Activated T-helper 17 cell treated with anti-CD3 and anti-CD28 coated beads, Interleukin-2, amount 50 U/mL, for 72 hours (primary cell): ENCODE measurements at places on chromosomes 12 and 14.

- no peak for ATAC-seq
Measured at GRCh38 chr14:32009976-32010581, 67.0 kb upstream of the ARHGAP5 start.

DNA sequence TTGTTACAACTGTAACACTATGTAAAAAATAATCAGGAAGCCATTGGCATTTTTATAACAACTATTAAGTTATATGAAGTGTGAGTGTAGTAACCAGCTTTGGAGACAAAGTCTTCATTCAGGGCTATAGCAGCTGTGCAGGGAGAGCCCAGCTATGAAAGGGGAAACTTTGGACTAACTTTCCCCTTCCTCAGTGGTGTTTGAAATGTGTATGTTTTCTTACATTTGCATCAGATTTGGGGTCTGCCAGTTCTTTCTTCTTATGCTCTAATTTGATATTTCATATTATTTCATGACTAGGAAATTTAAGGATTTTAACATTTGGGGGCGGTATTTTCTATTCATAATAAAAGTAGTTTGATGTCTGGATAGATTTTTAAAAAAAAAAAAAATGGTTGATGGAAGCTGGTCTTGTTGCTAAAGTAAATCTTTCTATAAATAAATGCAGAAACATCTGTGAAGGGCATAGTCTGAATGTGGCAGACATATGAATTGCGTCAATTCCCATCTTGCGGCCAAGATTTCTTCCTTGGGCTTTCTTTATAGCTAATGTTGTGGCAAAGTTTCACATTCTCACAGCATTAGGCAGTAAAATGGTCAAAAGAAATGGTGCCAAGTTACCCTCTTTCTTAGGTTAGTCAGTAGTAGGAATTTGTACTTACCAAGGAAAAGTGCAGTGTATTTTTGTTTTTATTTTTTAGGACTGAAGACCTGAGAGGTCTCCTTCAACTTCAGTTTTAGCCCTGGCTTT is 35.6 kb downstream of the RASSF8 start:
- ATAC-seq, result no peak

- peak; percentile 73 for ATAC-seq
Measured at GRCh38 chr12:48795550-48796455, 6.9 kb upstream of the ADCY6 start.

DNA sequence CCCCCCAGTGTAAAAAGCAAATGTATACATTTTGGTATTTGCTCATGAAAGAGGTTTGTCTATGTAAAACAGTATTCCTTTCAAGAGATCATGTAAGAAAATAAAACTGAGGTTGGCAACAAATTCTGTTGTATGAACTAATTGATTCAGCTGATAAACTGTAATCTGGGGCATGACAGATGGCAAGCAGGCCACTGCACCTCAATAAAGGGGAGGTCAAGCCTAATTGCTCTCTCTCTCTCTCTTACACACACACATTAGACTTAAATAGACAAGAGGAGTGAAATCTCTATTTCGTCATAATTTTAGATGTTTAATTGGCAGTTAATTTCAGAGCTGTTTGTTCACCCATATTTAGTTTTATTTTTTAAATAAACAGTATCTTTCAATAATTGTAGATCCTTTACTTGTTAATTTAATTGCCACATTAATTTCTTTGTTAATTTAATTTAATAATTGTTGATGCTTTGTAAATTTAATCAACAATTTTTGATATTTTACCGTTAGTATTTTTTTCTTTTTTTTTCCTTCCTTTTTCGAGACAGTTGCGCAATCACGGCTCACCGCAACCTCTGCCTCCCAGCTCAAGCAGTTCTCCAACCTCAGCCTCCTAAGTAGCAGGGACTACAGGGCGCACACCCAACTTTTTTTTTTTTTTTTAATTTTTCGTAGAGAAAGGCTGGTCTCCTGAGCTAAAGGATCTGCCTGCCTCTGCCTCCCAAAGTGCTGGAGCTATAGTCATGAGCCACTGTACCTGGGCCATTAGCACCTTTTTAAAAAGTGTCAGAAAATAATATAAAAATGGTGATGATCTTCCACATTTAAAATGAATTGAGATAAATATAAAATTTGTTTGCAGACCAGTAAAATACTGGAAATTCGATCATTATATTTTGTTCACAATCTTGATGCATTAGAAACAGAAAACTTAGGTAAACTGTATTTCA is 577.7 kb downstream of the SLC16A7 start:
- no peak for ATAC-seq

DNA sequence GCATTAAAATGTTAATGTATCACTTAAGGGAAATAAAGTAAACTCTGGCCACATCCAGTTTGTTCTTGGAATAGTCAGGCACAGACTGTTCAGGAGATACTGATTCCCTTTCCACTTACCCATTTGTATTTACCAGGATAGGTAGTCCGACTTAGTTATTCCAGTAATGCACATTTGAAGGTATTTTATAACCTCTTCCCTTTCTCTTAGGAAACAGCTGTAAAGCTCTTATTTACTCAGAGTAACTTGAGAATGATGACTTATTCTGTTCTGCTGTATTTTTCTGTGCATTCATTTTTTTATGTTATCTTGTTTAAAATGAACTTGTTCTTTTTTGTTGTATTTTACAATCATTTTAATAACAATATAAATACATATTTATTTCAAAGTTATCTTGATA is 78.0 kb downstream of the METTL25 start:
- ATAC-seq, result no peak
